Cortex of kidney (tissue), 1 donor: ENCODE measurements at places on chromosomes 5 and 9.

GRCh38 chr9:8826281-8826680 is 1026.7 kb upstream of the DMAC1 start:
- DNase-seq = no peak

- DNase-seq = no peak
These were observed 34.7 kb downstream of the DIMT1 start for GRCh38 chr5:62369039-62369438.

DNA sequence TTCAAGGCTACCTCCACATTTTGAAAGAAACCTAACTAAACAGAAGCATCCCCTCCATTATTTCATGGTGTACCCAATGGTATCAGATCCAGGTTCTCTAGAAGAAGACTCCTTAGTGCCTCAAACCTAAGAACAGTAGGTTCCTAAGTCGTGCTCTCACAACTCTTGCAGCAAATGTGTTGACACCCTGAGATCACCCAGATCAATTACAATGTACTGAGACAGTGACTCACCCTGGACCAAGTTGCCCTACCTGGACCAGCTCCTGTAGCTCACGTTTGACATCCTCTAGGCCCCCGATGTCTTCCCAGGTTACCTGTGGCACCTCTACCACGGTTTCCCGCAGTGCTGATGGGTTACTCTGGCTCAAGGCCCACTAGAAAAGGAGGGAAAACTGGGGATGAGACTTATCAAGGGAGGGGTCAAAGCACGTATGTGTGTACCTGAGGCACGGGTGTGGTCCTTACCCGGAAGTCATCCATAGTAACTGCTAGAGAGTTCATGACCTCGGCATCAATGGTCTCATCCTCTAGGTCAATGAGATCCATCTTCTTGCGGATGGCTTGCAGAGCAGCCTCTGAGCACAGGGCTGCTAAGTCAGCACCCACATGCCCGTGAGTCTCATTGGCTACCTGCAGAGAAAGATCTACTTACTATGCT is 11.7 kb downstream of the VCP start:
- no peak for DNase-seq

DNA sequence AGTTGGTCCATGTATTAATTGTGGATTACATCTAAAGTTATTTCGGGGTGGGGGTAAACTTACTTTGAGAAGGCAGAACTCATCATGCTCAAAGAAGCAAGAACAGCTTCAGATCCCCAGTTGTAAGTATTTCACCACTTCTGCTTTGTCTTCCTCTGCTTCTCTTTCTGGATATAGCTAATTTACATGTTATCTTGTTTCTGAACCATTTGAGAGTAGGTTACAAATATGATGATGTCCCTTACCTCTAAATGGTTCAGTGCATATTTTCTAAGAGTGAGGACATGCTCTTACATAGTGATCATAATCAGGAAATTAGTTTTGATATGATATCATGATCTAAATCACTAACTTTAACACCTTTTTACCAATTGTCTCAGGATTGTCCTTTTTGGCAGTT is 11.9 kb downstream of the TRIO start:
- no peak for DNase-seq

DNA sequence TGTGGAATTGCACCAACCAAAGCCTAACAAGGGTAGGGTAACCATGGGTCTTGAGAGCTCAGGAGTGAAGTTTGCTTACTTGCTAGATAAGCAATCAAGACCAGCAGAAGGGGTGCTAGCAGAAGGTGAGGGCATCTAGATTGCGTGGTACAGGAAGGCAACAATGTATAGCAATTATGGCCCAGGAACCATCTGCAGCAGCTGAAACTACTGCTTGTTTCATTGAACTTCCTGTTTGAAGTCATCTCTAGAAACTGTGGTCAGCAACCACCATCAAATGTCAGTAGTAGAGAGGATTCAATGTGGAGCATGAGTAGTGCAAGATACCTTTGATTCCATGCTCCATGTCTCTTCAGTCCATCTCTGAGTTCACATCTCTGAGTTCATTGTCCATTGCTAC is 462.1 kb upstream of the GRAMD2B start:
- no peak for DNase-seq

- no peak for DNase-seq
These were observed 2019.9 kb downstream of the MAT2B start for GRCh38 chr5:165525271-165525670.

DNA sequence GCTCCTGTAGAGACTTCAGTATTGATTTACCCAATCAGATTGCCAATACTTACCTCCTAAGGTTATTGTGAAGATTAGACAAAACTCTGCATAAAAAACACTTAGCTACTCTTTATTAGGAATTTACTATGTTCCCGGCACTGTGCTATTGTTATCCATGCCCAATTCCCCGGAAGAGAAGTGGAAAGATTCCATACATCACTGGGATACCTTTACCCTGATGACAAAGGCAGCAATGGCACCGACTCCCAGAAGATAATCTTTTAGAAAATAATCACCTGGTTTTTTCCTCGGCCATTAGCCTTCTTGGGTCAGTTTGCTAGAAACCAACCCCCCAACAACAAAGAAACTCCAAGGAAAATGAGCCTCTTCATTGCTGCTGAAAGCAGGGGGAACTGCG is 226.0 kb downstream of the SNX18 start:
- no peak for DNase-seq

- DNase-seq = no peak
These were observed 76.1 kb downstream of the ITGA1 start for GRCh38 chr5:52863715-52864290.

DNA sequence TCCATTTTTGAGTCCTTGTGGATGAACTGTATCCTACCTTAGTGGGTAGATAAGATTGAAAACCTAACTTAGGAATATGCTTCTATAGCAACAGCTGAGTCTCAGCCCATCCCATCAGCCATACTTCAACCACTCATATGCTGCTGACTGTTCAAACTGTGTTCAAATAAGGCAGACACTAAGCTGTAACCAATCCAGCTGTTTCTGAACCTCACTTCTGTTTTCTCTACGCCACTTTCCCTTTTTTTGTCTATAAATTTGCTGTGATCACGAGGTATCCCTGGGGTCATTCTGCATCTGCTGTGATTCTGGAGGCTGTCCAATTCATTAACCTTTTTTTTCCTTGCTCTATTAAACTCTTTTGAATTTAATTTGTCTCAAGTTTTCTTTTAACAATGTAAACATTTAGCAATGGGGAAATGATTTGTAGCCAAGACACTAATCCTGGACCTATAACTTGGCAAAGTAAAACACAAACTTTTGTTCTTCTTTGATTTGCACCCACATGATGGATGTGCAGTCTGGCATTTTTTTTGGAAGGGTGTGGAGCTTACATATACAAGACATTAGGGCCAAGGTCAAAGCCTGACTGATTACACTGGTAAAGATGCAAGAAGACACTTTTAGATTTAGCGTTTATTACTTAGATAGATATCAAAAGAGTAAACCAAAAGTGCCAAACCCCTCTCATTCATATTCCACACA is 14.9 kb upstream of the SCGB3A2 start:
- DNase-seq = no peak

- DNase-seq = no peak
These were observed 19.0 kb upstream of the FER start for GRCh38 chr5:108728566-108729241.

DNA sequence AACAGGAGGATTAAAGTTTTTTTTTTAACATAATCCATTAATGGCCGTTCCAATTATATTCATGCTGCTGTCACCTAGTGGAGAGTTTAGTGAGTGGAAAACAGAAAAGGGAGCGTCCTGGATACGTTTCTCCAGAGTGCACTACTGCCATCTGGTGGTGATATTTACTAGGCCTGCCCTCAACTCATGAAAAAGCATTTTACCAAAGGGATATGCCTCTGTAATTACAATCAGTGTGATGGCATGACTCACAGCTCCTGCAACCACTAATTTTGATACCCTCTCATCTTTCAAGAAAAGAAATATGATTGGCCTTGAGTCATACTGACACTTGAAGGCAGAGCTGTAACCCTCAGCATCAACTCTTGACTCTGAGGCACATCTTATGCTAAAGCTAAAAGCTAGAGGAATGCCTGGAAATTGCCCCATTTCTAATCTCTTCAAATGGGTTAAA is 20.1 kb downstream of the MINAR2 start:
- DNase-seq = no peak

- DNase-seq = no peak
These were observed 84.9 kb downstream of the KIF4B start for GRCh38 chr5:155098433-155098832.

GRCh38 chr5:134370311-134370870 is 978 bp upstream of the UBE2B start:
- no peak for DNase-seq

DNA sequence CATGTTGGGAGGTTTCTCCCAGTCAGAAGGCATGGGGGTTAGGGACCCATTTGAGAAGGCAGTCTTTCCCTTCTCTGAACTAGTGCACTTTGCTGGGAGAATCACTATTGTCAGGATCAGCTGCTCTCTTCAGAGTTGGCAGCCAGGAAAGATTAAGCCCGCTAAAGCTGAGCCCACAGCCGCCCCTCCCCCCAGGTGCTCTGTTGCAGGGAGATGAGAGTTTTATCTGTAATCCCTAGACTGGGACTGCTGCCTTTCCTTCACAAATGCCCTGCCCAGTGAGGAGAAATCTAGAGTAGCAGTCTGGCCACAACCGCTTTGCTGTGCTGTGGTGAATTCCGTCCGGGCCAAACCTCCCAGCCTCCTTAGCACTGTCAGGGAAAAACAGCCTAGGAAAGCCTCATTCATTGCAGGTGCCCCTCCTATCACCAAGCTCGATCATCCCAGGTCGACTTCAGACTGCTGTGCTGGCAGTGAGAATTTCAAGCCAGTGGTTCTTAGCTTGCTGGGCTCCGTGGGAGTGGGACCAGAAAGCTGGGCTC is 69.8 kb downstream of the CNTLN start:
- DNase-seq = no peak

- DNase-seq = no peak
These were observed 120.0 kb upstream of the IRX1 start for GRCh38 chr5:3475674-3476073.

DNA sequence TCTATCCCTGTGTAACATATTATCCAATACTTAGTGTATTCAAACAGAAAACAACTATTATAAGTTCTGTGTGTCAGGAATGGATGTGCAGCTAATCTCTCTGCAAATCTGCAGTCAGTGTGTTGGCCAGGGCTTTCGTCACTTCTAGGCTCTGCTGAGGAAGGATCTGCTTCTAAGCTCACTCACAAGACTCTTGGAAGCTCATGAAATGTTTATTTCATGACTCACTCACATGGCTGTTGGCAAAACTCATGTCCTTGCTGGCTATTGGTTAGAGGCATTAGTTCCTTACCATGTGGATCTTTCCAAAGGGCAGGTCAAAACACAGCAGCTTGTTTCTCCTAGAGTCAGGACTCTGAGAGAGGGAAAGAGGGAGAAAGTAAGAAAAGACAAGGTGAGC is 367.4 kb upstream of the SMARCA2 start:
- no peak for DNase-seq

GRCh38 chr9:91837981-91838731 is 111.9 kb downstream of the ROR2 start:
- no peak for DNase-seq

- DNase-seq = no peak
These were observed 49.5 kb downstream of the GRIA1 start for GRCh38 chr5:153539983-153540382.

DNA sequence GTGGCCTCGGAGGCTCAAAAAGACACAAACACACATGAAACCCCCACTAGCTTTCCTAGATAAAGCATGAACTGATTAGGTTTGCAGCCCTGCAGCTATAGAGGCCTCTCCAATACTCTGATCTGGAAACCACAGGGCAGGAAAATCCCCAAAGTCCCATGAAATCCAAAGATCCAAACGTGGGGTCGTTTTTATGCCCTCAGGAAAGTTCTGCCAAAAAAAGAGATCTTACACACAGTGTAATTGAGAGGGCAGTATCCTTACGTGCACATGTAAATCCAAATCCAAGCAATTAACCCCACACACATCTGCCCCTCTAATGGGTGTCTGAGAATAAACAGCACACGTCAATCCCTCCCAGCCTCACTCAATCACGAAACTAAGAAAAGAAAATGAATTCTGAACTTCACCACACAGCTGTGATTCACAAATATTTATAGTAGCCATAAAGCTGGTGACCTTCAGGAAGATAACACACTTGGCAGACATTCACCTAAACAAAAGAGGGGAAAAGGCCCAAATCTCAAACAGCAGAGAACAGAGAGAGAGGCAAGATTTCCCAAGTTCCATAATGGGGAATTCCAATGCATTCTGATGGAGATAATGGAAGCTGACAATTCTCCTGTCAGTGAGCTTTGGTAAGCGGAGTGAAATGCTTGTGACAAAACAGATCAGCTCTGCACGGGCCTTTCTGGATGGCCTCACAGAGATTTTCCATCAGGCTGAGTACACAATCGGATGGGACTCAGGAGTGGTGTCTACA is 114.2 kb downstream of the SEMA5A start:
- DNase-seq = no peak

DNA sequence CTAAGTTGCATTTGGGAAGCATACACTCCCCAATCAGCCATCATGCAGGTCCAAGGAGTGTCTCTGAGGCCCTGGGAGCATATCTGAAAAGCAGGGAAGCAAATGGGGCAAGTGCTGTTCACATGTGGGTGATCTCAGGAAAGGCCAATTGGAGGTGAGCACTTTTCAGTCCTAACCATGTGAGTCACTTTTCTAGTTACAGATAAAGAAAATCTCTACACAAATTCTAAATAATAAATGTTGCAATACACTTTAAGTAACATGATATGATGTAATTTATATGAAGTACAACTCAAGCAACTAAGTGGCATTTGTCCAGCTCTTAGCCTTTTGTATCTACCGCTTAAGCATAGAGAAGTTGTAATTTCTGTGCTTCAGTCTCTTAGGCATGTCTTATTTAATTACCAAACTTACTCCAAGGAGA is 18.4 kb downstream of the ADAMTS16 start:
- DNase-seq = no peak

DNA sequence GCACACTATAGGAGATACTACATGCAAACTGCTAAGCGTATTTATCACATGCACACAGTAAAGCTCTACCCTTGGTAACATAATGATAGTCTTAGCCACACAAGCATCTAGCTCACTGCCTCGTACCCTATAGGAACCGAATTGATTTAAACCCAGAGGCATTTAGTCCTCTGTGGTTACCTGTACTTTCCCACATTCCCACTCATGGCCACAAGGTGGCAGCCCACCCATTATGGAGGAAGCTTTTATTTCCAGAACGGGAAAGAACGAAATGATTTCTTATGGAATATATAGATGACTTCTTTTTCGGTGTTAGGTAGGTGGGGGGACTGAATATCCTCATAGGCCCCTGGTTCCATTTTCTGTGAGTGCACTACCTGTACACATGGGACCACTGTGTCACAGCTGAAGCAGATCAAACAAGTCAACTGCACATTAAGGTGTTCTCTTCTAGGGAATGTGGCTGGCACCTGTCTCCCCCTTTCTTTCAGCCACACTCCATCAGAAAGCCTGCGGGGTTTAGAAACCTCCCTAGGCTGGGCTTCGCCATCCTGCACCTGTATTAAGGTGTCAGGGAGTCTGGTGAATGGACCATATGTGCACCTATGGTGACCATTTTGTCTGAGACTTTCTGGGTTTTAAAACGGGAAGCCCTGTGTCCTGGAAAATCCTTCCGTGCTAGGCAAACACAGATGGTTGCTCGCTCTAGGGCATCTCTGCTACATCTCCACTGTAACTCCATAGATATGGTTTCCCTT is 313.2 kb downstream of the SLIT3 start:
- DNase-seq = no peak

- DNase-seq = no peak
These were observed 54.6 kb upstream of the ABCA1 start for GRCh38 chr9:104982543-104982942.
